CD8-positive, alpha-beta memory T cell (primary cell): ENCODE measurements at places on chromosomes 6 and 20. TPM values are rescaled to one million over a fixed set of nuclear protein-coding genes. Genes with fewer than 3 reads are reported as not detected.

DNA sequence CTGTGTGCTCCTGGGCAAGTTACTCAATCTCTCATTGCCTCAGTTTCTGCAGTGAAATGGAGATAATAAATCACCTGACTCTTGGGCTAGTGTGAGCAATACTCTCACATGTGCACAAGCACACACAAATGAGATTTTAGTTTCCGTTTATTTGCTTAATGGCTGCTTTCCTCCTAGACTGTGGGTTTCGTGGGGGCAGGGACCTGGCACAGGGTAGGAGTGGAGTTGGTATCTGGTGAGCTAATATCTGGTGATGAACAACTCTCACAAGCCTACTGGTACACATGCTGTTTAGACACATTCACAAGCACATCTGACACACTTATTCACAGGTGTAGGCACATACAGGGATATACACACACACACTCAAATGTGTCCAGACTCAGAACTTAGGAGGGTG is 73.8 kb downstream of the TOX2 start:
- DNase-seq = no peak

DNA sequence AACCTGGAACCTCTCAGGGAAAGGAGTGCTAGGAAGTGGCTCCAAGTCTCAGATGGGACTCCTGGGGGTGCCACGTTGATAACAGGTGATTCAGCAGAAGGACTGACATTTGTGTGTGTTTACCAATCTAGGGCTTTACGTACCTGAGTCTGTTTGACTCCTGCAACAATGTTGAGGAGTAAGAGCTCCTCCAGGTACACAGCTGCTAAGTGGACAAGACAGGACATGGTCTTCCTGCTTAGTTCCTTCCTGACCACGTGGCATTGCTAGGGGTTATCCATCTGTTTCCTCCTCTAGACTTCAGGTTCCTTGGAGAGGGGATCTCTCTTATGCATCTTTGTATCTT is 164.5 kb upstream of the SLC24A3 start:
- DNase-seq = no peak

DNA sequence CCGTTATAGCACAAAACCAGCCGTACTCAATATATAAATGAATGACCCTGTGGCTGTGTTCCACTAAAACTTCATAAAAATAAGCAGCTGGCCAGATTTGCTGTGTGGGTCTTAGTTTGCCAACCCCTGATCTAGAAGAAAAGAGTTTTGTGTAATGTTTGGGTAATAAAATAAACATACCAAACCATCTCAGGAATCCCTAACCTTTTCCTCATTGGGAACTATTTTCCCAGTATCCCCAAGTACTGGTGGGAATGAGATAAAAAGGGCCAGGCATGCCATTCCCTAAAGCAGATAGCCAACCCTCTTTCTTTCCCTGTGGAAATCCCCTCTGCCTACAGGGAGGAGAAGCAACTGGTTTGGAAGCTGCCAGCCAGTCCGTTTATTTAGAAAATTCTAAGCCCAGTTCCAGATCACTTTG is 169.1 kb upstream of the AKAP12 start:
- DNase-seq = no peak

Gene LRRC73
- 0.13 TPM for total RNA-seq

GRCh38 chr6:104159045-104159618 is 700.6 kb downstream of the HACE1 start:
- no peak for DNase-seq

Gene ZNF165
- total RNA-seq = 1.6 TPM

DNA sequence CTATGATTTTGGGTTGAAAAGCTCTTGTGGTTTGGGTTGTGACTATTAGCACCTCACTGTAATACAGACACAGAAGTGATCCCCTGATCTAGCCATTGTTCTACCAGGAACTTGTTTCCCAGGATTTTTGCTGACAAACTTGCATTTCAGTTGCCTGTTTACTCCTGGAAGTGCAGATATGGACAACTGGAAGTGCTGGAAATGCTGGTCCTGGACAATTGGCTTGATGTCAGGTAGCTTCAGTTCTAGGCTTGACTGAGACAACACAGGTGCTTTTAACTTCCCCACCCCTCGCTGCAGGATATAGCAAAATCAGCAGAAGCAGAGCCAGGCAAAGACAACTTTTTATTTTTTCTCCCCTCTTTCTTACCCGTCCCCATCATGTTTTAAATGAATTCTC is 27.1 kb upstream of the FBXO30 start:
- no peak for DNase-seq

Gene C20orf141
- total RNA-seq = not detected

GRCh38 chr6:97923249-97923648 is 640.2 kb upstream of the MMS22L start:
- DNase-seq = no peak

DNA sequence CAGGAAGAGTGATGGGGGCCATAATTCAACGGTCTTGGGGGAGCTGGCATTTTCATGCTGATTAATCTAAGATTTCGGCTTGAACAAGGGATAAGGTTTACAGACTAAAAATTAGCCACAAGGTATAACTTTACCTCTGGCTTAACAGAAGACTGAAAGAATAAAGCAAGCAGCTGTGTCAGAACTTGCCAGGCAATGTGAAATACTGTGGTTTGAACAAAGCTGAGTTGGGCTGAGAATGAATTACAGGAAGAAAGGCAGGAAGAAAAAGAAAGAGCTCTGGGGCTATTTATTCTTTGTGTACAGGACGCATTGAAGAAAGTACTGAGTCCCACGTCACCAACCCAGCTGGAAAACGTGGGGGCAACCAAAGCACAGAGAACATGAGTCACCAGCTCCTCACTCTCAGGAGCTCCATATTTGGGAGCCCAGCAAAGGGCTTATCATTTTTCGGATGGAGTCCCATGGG is 121.5 kb upstream of the NEDD9 start:
- peak; percentile 49 for DNase-seq

- no peak for DNase-seq
Observed at GRCh38 chr6:39215640-39216158, 13.6 kb downstream of the KCNK5 start.

DNA sequence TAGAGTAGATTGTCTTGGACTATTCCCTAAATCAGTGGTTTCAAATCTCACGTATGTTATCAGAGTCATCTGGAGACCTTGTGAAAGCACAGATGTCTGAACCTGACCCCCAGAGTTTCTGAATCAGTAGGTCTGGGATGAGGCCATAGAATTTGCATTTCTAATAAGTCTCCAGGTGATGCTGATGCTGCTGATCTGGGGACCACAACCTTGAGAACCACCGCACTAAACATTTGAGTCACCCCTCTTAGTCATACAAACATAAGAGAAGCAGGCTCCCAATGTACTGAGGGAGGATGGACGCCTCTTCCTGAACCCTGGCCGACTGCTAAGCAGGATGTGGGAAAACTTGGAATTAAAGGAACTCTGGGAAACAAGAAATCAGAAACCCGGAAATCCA is 187.8 kb upstream of the PRDM1 start:
- DNase-seq = no peak

- DNase-seq = no peak
Observed at GRCh38 chr6:50990750-50991446, 172.2 kb downstream of the TFAP2B start.

DNA sequence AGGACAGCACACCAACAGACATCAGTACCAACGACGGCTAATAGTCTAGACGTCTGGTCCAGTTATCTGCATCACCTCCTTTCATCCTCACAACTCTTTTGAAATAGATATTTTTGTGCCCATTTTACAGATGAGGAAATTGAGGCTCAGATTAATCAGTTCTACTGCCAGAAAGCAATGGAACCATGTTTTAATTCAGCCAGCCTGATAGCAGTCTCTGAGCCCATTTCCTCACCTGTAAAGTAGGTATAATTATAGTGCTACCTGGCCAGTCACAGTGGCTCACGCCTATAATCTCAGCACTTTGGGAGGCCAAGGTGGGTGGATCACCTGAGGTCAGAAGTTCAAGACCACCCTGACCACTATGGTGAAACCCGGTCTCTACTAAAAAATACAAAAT is 9.8 kb upstream of the BMP7 start:
- DNase-seq = no peak

- no peak for DNase-seq
Observed at GRCh38 chr6:34680802-34681515, 15.6 kb downstream of the ILRUN start.

DNA sequence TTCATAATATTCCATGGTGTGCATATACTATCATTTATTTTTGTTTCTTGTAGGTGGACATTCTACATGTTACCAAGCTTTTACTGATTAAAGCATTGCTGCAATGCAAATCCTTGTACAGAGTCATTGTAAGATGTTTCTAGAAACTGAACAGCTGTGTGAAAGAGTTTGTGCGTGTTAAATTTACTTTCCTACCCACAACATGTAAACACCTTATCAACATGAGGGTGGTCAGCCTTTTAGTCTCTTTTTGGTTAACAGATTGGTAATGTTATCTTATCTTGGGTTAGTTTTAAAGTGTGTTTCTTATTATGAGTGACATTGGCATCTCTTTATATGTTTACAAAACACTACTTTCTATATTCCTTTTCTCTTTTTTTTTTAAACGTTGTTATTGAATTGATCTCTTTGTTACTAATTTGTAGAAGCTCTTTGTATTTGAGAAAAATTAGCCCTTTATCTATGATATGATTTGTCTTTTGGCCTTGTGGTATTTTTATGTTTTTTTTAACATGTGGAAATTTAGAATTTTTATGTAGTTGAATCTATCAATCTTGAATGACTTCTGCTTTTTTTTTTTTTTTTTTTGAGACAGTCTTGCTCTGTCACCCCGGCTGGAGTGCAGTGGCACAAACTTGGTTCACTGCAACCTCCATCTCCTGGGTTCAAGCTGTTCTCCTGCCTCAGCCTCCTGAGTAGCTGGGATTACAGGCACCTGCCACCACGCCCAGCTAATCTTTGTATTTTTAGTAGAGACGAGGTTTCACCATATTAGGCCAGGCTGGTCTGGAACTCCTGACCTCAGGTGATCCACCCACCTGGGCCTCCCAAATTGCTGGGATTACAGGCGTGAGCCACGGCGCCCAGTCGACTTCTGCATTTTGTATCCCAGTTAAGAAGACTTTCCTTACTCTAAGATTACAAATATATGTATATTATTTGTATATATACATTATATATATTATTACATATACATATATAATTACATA is 112.1 kb downstream of the TCP11 start:
- no peak for DNase-seq

- DNase-seq = no peak
Observed at GRCh38 chr6:98116455-98116854, 717.9 kb upstream of the POU3F2 start.

DNA sequence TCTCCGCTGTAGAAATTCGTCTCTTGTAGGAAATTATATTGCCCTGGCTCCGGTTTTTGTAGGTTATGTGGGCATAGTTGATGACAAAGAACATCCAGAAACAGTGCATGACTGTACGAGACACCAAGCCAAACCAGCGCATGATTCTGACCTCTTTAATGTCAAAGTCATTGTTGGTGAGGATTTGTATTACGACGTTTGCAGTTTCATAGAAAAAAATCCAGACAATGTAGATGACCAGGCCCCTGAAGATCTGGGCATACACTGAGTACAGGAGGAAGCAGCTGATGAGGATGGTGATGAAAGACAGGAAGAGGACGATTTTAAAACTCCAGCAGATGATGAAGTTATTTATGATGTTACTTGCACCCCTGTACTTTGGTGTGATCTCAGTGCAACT is 39.1 kb upstream of the TBC1D22B start:
- no peak for DNase-seq

Gene FILIP1
- total RNA-seq = not detected

Gene ARMC12
- 0.37 TPM for total RNA-seq

DNA sequence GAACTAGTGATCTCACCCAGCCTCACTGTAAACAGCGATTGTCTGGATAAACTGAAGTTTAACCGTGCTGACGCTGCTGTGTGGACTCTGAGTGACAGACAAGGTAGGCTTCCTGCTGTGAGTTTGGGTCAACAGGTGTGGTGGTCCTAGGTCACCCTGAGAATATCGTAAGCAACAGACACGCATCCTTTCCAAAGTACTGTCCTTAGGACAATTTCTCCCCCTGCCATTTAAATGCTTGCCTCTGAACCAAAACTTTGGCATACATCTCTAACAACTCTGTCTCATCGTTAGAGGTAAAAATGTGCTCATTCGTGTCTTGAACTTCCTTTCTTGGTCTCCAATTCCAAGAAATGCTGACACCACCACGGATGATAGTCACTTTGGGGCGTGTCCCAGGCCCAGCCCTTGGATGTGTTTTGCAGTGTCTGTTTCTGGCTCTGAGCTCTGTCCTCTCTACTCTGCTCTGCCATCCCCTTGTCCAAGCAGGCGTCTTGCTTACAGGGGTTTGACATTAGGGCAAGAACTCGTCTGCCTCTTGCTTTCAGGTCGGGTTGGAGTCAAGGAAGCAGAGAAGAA is 95.5 kb downstream of the EYA2 start:
- no peak for DNase-seq

GRCh38 chr6:112799889-112800288 is 452.8 kb downstream of the RFPL4B start:
- no peak for DNase-seq

DNA sequence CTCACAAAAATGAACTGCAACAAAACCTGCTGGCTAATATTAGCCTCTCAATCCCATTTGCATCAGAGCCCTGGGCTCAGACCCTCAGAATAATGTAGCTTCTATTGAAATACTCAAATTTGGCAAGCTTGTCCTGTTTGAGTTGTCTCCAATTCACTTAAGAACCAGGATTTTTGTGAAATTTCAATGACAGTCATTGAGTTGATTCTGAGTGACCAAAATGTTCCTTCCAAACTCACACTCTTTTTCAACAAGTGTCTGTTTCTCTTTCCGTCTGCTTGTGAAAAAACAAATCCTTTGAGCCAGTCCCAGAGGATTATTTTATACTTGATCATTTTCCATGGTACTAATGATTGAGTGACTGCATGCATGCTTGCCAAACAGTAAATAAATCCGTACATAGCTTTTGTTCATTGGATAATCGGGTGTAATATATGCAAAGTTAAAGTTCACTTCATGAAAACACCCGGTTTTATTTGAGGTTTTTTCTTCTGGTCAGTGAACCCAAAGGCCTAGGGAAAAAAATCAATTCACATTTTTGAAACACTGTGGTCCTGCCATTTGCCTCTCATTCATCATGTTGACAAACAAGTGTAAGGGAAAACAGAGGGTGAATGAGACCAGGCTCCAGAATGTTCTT is 16.4 kb upstream of the SLC22A2 start:
- no peak for DNase-seq

GRCh38 chr6:38012573-38012972 is 193.0 kb downstream of the ZFAND3 start:
- DNase-seq = peak; percentile 1

- no peak for DNase-seq
Observed at GRCh38 chr6:2187826-2188225, 57.6 kb downstream of the GMDS start.

DNA sequence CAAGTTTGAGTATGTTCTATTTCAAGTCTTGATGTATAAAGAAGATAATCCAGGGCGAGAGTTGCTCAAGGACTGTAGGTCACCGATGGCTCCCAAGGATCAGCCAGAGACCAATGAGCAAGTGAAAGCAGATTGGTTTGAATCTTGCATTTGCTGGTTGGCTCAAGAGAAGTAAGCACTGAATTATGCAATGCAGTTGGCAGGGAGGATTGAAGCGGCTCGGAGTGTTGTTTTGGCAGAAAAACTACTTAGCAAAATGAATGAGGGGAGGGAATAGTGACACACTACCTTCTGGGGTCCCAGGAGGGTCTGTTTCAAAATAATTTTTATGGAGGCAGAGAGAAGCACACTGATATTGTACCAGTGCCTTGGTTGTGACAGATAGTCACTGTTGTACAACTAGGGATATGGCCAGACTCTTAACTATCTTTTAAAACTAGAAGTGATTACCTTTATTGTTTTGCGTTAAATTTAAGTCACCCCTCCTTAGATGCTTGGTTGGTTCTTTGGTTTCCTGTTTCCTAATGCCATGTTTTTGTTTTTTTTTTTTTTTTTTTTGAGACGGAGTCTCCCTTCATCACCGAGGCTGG is 15.7 kb downstream of the SASH1 start:
- DNase-seq = no peak

- DNase-seq = no peak
Observed at GRCh38 chr6:47438481-47439347, 38.9 kb upstream of the CD2AP start.
